Stimulated activated CD4-positive, alpha-beta T cell treated with anti-CD3 and anti-CD28 coated beads, Interleukin-1b, Interleukin-23, amount 100 ng/mL, for 1 hour (primary cell): ENCODE measurements at places on chromosomes 3 and 15.

- no peak for DNase-seq
Observed at GRCh38 chr3:4749567-4750002, 229.7 kb upstream of the BHLHE40 start.

DNA sequence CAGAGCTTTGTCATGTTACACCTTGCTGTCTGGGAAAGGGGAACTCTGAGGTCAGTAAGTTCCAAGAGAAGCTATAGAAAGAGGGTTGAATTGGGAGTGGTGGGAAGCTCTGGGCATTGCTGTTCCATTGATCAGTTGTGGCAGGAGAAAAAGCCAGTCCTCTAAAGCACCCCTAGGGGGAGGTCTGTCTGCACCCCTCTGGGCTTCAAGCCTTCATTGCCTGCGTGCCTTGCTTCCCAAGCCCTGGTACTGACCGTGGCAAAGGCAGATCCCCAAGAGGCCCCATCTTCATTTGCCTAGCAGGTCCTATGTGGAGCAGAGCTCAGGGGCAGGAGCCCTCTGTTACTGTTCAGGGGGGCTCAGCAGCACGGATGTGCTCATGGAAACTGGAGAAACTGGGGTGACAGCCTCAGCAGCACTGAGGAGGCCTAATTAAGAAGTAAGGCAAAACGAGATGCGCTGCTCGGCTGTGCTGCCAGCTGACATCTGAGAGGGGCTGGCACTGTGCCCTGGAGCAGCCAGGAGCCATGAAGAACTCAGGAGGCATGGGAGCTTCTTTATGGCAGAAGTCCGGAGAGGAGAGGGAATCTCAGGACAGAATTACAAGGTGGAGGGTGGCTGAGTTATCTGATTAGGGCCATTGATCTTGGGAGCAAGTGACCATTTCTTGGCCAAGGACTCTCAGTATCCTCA lies 270.9 kb downstream of the RPLP1 start:
- DNase-seq = no peak

- no peak for DNase-seq
Observed at GRCh38 chr3:64152676-64153466, 72.4 kb downstream of the PRICKLE2 start.

- no peak for DNase-seq
Observed at GRCh38 chr3:74469151-74469550, 145.3 kb downstream of the CNTN3 start.

- DNase-seq = no peak
Observed at GRCh38 chr15:74633781-74634180, 18.1 kb downstream of the CLK3 start.

DNA sequence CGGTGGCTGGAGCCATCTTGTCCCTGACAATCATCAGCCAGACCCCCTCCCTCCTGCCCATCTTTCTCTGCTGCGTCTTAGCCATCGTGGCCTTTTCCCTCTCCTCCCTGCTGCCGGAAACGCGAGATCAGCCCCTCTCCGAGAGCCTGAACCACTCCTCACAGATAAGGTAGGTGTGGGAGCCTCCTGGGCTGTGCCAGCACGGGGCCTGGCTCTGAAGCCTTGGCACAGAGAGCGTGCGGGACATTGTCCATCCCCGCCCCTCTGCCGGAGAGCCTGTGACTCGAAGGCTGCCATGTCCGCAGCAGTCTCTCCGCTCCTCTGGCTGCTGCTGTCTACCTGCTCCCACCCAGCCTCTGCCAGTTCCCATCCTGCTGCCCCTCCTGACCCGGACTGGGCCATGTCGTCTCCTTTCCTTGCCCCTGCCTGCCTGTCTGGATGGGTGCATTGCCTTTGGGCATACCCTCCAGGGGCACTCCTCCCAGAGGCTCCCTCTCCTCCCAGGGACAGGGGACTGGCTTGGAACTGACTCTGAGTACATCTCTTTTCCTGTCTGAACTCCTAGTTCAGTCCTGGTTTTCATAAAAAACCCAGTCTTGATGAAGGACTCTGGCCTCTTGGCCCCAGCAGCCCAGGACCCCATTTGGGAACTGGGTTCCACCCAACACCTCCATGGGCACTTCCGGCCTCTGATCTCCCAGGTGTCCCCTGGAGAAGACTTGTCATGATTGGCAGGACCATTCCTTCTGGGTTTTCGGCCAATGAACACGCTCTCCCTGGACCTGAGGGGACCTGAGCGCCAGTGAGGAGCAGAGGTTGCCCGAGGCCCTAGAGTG lies 30.0 kb upstream of the XYLB start:
- DNase-seq = no peak

GRCh38 chr3:194028434-194029004 lies 107.4 kb upstream of the HES1 start:
- DNase-seq = no peak

- no peak for DNase-seq
Observed at GRCh38 chr3:37992271-37993066, 1.9 kb downstream of the VILL start.
